Forelimb muscle (tissue), 1 donor: ENCODE measurements at places on chromosomes 11 and 22. TPM values are rescaled to one million over a fixed set of nuclear protein-coding genes. Genes with fewer than 3 reads are reported as not detected.

Gene PGA3
- polyA plus RNA-seq, result 1.5 TPM

Gene UCP3
- 4.5 TPM for polyA plus RNA-seq

Gene BLID
- polyA plus RNA-seq, result not detected

Gene KLHDC7B
- 0.03 TPM for polyA plus RNA-seq

Gene RFPL1
- polyA plus RNA-seq, result not detected

Gene SLC7A4
- polyA plus RNA-seq, result 0.81 TPM

Gene MS4A12
- not detected for polyA plus RNA-seq

Gene COPB1
- polyA plus RNA-seq, result 83.1 TPM

Gene SMIM35
- polyA plus RNA-seq, result 0.32 TPM

Gene CABP4
- polyA plus RNA-seq, result 1.1 TPM

- peak; percentile 58 for DNase-seq
Measured at GRCh38 chr22:42743501-42743991, 22.9 kb upstream of the A4GALT start.

- no peak for DNase-seq
Measured at GRCh38 chr22:32020117-32020516, 22.9 kb upstream of the SLC5A1 start.

DNA sequence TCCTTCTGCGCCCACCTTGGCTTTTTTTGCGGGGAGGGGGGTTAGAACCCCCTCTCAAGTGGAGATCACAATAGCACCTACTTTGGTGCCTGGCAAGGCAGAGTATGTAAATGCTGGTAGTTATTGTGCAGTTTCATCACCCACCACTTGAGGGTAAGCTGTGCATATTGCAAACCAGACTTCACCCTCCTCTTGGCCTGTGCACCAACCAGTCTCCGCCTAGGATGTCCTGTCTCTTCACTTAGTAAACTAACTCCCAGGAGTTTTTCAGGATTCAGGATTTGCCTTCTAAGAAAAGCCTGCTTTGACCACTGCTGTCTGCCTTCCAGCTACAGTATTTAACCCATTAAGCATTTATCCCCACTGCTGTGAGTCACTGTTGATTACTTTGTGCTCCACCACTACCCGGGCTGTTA is 2.0 kb upstream of the UBXN1 start:
- DNase-seq, result no peak

- DNase-seq, result no peak
Measured at GRCh38 chr22:50182176-50183081, 3.3 kb upstream of the TRABD start.

- DNase-seq, result no peak
Measured at GRCh38 chr11:10778217-10778970, 27.3 kb downstream of the CTR9 start.

DNA sequence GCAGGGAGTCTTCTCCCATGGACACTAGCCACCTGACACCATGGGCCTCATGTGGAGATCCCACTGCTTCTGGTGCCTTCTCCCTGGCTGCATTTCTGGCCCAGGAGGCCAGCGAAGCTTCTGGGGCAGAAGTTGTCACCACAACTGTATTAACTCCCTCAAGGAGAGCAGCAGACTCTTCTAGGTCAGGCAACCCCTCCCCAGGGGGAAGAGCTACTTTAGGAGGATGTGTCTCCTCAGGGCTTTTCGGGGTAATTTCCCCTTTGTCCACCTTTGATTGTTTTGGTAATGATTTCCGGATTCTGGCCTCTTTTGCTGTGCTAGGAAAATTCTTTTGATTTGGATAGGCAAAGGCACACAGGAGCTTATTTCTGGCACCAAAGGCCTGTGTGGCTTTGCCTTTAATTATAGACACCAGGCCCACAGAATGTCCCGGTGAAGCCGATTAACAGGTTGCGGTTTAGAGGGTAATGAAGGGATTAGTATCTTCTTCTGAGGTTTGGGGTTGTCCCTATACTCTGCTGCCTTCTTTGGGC is 8.9 kb upstream of the UCP2 start:
- DNase-seq, result no peak

DNA sequence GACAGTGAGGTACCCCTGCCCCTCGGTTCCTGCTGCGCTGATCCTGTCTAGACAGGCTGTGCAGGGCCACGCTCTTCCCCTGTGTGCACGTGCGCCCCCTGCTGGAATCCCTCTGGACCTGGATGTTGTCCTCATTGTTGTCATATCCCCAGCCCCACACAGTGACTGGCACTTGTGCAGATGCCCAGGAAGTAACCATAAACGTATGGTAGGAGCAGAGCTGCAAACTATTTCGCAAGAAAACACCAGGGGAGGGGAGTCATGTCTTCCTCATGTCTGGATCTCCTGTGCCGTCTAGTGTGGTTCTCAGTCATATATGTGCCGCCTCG is 114.7 kb downstream of the CRYBB2 start:
- DNase-seq, result no peak

DNA sequence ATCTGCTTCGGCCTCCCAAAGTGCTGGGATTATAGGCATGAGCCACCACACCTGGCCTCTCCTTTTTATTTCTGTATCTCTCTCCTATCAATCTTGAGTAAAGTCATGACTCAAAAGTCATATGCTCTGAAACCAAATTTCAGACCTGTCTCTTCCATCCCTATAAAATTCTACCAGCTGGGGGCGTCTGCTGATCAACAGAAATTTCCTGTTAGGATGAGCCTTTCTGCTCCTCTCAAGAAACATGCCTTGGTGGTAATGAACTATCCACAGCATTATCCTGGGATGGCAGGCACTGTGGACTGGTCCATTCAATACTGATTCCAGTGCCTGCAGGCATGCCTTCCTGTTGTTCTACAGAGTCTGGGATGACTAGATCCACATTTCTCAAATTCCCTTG is 472.6 kb downstream of the NELL1 start:
- DNase-seq, result no peak

GRCh38 chr11:134613646-134614045 is 201.6 kb upstream of the B3GAT1 start:
- no peak for DNase-seq

- no peak for DNase-seq
Measured at GRCh38 chr22:17638182-17638431, 450 bp upstream of the BCL2L13 start.

DNA sequence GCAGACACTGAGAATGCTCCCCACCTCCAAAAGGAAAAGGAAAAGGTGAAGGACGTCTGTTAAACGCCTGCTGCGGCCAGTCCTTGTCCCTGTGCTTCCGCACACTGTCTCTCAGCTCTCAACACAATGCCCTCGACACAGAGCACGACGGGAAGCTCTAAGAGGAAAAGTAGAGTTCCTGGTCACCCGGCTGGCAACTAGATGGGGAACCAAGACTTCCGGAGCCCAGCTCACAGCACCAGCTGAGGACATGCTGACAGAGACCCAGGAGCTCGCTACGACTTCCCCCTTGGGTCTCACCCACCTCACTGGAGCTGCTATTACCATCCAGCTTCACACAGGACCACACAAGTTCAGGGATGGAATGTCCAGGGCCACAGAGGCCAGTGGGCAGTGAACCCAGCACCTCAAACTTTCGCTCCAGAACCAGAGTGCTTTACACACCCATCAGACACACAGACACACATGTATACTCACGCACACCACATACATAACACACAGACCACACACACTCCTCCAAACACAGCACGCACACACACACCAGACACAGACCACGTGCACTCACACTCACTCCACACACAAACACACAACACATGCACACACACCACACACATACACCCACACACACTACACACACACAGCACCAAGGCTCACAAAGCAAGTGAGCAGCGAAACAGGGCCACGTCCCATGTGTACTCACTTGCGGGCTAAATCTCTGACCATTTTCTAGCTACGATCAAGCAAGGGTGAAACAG is 9.6 kb downstream of the SULT4A1 start:
- DNase-seq, result no peak

GRCh38 chr11:69925366-69926196 is 106.4 kb upstream of the FGF3 start:
- no peak for DNase-seq

- no peak for DNase-seq
Measured at GRCh38 chr11:33770236-33770635, 4.1 kb downstream of the FBXO3 start.

DNA sequence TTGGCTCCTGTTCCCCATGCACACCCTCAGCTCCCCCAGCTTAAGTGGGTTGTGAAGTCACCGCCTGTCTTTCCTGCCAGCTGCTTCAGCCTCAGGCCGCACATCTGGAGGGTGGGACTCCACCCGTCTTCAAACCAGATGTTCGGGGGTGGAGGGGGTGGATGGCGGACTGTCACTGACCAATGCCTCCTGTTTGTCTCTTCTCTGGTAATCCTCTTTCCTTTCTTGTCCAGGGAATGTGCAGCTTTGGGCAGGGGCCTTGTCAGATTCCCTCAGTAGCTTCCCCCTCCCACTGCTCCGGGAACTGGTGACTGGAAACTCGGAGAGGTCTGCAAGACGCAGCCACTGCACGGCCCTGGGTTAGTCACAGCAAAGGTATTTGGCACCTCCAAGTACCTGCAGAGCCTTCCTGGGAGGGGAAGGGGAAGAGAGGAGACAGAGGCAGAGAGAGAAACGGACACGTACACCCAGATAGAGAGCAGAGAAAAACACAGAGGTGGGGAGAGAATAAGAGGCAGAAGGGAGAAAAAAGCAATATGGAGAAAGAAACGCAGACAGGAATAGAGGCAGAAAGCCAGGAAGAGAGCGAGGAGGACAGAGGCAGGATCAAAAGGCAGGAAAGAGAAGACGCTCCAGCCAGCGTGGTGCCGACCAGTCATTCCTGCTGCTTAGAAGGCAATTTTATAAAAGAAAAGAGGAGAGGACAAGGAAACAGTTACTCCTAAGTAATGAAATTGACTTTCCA is 56.1 kb upstream of the TIMP3 start:
- peak; percentile 81 for DNase-seq

DNA sequence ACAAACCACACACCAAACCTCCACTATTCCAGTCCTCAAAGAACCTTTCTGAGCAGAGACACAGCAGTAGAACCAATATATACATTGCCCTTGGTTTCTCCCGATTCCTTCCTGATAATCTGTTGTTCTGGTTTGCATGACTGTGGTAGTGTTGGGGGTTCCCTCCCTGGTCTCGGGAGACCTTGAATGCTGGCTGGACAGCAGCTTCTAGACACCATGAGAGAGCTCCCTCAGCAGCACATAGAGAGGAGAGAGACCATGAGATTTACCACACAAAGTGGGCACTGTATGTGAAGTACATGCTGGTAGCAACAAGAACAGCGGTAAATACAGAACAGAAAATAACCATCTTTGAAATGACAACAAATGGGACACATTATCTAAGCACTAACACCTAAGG is 2.6 kb downstream of the C11orf91 start:
- DNase-seq, result no peak

DNA sequence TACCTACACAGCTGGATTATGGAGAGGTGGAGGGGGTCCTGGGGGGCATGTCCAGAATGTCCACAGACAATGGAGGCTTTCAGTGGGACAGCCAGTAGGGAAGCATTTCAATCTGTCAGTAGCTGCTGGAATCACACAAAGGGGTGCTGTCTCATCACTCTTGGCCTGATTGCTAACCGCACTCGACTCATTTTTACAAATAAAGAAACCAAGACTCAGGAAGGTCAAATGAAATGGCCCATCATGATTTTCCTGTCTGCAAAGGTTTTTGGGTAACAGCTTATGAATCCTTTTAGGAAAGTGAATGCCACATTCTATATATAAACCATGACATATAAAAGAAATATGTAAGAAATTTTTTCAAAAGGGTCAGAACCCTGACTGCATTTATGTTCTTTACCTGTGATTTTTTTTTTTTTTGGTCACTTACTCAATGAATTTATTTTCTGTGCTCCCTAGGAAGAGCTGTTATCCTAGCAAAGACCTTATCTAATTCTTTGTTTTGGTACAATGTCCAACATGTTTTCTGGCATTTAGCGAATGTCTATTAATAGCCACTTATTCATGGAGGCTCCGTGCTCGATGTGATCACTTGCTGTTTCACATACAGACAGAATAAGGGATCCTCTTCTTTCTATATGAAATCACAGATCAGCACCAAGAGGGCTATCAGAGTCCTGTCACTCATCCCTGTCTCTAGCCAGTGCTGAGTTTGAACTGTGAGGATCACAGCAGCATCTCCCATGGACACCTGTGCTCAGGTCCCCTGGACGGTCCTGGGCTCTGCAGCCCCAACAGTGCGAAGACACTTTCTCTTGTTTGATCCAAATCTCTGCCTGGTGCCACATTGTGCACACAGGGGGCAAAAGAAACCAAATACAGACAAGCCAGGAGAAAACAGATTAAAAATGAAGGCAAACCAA is 979.7 kb downstream of the NTM start:
- no peak for DNase-seq

DNA sequence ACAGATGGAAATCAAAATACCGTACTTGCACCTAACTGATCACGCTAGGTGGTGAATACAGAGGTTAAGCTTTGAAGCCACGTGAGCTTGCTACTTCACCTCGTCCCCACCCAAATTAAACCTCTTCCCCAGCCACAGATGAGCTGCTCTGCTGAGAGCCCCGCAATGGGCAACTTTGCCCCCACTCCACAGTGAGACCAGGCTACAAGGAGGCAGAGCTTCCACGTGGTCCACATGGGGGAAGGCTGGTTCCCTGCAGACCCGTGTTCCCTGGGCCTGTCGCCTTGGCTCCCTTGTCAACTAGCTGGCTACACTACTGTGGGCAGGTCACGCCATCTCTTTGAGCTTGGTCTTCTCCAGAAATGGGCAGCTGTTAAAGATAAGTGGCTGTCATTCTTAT is 10.9 kb downstream of the CD5 start:
- no peak for DNase-seq

GRCh38 chr11:66725114-66725513 is 3.9 kb downstream of the SPTBN2 start:
- DNase-seq, result no peak

DNA sequence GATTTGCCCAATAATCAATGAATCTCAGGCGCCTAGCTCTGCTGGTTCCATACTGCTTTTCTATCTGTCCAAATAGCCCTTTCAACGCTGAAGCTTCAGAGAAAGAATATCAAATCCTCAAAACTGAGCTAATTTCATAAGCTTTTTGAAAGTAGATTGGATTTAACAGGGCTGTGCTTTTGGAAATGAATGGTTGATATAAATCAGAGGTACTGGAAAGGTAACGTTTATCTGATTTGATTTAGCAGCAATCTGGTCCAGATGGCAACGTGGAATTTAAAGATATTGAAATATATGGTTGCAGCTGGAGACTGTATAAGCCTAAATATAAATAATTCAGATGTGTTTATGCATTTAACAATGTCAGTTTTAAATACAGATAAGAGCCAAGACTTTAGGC is 229.5 kb upstream of the MPPED2 start:
- DNase-seq, result no peak

- DNase-seq, result no peak
Measured at GRCh38 chr11:96217206-96217605, 125.8 kb downstream of the MAML2 start.

GRCh38 chr22:28505416-28506149 is 174.1 kb downstream of the TTC28 start:
- DNase-seq, result no peak

DNA sequence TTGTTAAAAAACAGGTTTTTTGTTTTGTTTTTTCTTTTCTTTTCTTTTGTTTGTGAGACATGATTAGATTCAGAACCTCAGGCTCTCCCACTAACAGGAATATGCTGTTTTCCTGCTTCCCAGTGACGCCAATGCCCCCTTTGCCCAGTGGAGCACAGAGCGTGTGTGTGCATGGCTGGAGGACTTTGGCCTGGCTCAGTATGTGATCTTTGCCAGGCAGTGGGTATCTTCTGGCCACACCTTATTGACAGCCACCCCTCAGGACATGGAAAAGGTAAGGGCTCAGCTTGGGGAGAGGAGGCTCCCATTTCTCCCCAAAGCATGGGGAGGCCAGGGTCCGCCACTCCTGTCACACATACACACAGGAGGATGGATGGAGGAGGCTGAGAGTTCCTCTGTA is 25.0 kb downstream of the CYB5R2 start:
- DNase-seq, result no peak

- DNase-seq, result no peak
Measured at GRCh38 chr11:86669424-86669823, 3.0 kb downstream of the ME3 start.
